ENCODE measurements at places on chromosomes 16 and 17.

DNA sequence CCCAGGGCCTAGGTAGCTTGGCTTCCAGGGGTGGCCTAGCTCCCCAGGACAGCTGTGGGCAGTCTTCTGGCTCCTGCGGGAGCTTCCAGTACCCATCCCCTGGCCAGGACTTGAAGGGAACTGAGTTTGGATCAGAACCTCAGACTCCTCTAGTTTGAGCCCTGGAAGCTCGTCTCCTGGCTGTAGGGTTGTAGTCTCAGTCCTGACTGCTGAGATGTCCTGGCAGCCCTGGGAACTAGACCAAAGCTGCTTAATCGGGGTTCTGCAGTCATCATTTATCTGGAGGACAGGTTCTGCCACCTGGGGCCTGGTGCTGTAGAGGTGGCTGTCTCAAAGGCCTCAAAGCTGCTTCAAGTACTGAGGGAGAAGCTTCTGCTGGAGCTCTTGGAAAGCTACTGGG, 163.7 kb downstream of the WSCD1 start:
- DNase-seq = no peak
- H3K27me3 ChIP-seq = peaks cover 22% of the 10 kb centered on the region
- peaks cover 6% of the 10 kb centered on the region for H3K4me1 ChIP-seq
- H3K27ac ChIP-seq = no peak overlapping the region
- H3K36me3 ChIP-seq = no peaks in the 10 kb centered on the region

DNA sequence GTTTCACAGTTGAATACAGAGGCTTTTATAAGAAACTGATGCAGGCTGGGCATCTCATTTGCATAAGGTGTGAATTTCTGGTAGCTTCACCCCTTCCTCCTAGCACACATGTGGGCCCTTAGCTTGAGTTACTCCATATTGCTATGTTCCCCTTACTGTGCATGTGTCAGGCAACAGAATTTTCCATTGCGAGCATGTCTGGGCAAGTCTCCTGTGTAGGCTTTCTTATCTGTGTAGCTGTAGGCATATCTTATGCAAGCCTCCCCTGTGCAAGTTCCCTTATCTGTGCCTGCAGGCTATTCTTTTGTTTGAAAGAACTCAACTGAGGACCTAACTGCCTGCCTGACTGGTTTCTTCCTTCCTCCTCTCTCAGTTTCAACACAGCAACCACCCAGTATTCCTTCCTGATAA, 597.4 kb upstream of the CDH5 start:
- no peak for DNase-seq
- peaks cover 49% of the 10 kb centered on the region for H3K4me1 ChIP-seq
- H3K36me3 ChIP-seq = peaks cover 15% of the 10 kb centered on the region
- no peak overlapping the region for H3K4me3 ChIP-seq
- peaks cover 9% of the 10 kb centered on the region for H3K27me3 ChIP-seq

- no peak overlapping the region for H3K4me3 ChIP-seq
- peaks cover 12% of the 10 kb centered on the region for H3K27me3 ChIP-seq
- H3K4me1 ChIP-seq = peaks cover 21% of the 10 kb centered on the region
- H3K27ac ChIP-seq = no peak overlapping the region
- H3K36me3 ChIP-seq = no peaks in the 10 kb centered on the region
Measured at GRCh38 chr17:62931101-62931500, 34.9 kb upstream of the TANC2 start.

DNA sequence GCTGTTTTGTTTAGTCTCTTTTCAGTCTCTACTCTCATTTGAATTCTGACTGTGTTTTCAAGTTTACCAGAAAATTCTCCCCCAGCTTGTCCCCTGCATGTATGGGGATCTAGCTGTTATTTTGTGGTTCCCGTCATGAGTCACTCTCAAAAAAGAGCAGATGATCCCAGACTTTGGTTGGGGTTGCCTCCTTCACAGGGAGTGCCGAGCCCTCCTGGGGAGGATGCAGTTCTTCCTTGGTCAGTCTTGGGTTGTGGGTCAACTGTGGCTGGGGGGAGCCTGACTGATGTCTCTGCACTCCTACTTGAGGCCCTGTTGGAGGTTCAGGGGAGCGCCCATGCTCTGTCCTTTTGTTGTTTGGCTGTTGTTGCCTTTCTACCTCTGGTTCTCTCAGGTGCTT, 37.7 kb downstream of the EPN2 start:
- no peak overlapping the region for H3K4me3 ChIP-seq
- H3K27ac ChIP-seq = peak overlapping the region; percentile 73
- peaks cover 3% of the 10 kb centered on the region for H3K27me3 ChIP-seq
- no peak for DNase-seq
- peaks cover 40% of the 10 kb centered on the region for H3K36me3 ChIP-seq

DNA sequence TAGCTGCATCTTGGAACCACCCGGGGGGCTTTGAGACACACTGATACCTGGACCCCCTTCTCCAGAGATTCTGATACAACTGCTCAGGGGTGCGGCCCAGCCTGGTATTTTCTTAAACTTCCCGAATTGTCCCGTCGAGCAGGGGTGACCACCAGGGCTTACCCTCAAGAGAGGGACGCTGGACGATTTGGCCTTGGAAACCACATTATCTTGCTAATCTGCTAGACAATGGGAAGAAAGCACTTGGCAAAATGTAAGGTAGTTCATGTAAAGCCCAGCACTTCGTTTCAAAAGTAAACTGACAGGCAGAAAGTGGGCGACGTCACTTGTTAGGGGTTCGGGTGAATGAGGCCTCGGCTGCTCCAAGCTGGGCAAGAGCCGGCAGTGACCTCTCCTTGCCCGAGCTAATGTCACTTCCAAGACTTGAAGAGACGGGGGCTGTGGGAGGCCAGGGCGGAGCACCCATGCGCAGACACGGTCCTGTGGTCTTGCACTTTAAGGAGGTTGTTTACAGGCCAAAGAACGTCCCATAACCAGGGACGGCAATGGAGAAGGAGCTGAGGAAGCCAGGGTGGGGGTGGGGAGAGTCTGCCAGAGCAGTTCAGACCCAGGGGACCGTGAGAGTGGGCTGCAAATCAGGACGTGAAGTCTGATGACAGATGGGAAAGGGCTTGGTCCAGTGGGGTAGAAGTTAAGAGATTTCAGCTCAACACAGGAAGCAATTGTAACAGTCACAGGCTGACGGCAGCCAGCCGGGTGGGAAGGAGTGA, 152.7 kb upstream of the GSE1 start:
- H3K27me3 ChIP-seq = peaks cover 34% of the 10 kb centered on the region
- peak; percentile 49 for DNase-seq
- no peaks in the 10 kb centered on the region for H3K36me3 ChIP-seq
- H3K4me1 ChIP-seq = peaks cover 78% of the 10 kb centered on the region

- peaks cover 23% of the 10 kb centered on the region for H3K36me3 ChIP-seq
- no peak for DNase-seq
- H3K4me3 ChIP-seq = no peak overlapping the region
- H3K4me1 ChIP-seq = peaks cover 40% of the 10 kb centered on the region
- no peaks in the 10 kb centered on the region for H3K27me3 ChIP-seq
Measured at GRCh38 chr17:59641799-59642484, 22.2 kb downstream of the CLTC start.

DNA sequence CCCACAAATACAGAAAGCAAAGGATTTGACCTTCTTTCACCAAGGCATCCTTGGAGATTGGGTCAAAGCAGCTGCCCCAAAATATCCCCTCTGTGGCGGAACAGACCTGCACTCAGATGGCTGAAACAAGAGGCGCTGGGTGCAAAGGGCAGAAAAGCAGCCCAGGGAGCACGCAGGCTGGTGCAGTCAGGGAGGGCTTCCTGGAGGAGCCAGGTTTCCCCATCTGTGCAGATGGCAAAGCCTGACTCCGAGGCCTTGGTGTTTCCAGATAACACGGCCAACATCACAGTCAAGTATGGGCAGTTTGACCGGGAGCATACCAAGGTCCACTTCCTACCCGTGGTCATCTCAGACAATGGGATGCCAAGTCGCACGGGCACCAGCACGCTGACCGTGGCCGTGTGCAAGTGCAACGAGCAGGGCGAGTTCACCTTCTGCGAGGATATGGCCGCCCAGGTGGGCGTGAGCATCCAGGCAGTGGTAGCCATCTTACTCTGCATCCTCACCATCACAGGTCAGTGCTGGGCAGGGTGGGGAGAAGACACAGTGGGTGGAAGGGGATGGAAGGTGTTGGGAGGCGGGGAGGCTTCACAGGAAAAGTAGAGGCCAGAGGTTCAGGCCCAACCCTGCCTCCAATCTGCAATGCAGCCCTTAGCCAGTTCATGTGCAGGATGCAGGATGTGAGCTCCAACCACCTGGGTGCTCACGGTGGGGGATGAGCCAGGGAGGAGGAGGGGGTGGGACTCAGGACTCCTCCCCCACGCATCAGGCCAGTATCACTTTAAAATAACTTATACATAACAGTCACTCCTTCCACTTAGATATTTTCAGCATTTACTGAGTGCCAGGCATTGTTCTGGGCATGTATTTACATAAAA, 26.4 kb upstream of the BEAN1 start:
- no peak for DNase-seq
- H3K27ac ChIP-seq = no peak overlapping the region
- peaks cover 24% of the 10 kb centered on the region for H3K27me3 ChIP-seq
- peaks cover 26% of the 10 kb centered on the region for H3K4me1 ChIP-seq
- no peaks in the 10 kb centered on the region for H3K36me3 ChIP-seq

DNA sequence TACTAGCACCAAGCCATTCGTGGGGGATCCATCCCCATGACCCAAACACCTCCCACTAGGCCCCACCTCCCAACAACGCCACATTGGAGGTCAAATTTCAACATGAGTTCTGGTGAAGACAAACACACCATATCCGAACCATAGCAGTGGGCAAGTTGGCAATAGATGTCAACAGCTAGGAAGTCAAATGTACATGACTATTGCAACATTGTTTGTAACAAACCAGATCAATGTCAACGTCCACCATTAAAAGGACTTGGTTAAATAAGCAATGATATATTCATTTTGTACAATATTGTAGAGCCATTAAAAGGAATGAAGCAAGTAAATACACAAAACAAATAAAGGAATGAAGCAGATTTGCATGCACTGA, 26.5 kb upstream of the CIITA start:
- H3K27ac ChIP-seq = no peak overlapping the region
- no peaks in the 10 kb centered on the region for H3K4me1 ChIP-seq
- H3K4me3 ChIP-seq = no peak overlapping the region
- DNase-seq = no peak
- H3K36me3 ChIP-seq = no peaks in the 10 kb centered on the region

DNA sequence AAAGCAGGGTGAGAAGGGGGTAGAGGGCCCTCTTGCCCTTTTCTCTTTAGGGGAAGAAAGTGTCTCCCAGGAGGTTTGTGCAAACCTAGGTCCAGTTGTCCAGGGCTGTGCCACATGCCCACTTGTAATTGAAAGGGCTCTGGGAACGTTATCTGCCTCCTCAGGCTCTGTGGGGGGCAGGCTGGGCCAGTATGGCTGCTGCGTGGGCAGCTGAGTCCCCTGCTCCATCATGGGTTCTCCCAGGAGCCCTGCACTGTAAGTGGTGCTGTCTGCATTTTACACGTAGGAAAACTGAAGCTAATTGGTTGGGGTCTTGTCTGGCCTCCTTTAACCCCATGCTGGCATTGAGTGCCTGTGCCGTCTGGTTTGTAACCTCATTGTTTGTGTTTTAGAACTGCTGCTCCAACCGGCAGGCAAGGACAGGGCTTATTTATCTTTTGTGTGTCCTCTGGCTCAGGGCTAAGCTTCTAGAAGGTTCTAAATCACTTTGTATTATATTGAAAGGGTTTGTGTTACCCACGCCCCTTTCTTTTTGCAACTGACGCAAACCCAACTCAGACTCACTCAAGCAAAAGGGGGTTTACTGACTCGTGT, 117.7 kb upstream of the CIBAR2 start:
- H3K4me3 ChIP-seq = peak overlapping the region; percentile 4
- DNase-seq = no peak
- H3K27me3 ChIP-seq = peaks cover 20% of the 10 kb centered on the region
- H3K27ac ChIP-seq = no peak overlapping the region
- H3K4me1 ChIP-seq = peaks cover 91% of the 10 kb centered on the region

- H3K4me1 ChIP-seq = no peaks in the 10 kb centered on the region
- no peak overlapping the region for H3K4me3 ChIP-seq
- H3K27me3 ChIP-seq = peaks cover 5% of the 10 kb centered on the region
Measured at GRCh38 chr16:13205352-13205751, 304.0 kb downstream of the SHISA9 start.

- H3K4me3 ChIP-seq = no peak overlapping the region
- DNase-seq = no peak
- peaks cover 43% of the 10 kb centered on the region for H3K36me3 ChIP-seq
- H3K4me1 ChIP-seq = no peaks in the 10 kb centered on the region
- no peaks in the 10 kb centered on the region for H3K27me3 ChIP-seq
Measured at GRCh38 chr17:29546830-29547229, 20.0 kb downstream of the ABHD15 start.

GRCh38 chr16:4859900-4860255, 12.6 kb downstream of the UBN1 start:
- no peak overlapping the region for H3K4me3 ChIP-seq
- no peak overlapping the region for H3K27ac ChIP-seq
- H3K36me3 ChIP-seq = peaks cover 45% of the 10 kb centered on the region
- H3K4me1 ChIP-seq = no peaks in the 10 kb centered on the region
- peaks cover 3% of the 10 kb centered on the region for H3K27me3 ChIP-seq

GRCh38 chr17:63542942-63543821, 7.1 kb upstream of the DCAF7 start:
- no peak overlapping the region for H3K4me3 ChIP-seq
- DNase-seq = no peak
- no peaks in the 10 kb centered on the region for H3K36me3 ChIP-seq
- H3K27ac ChIP-seq = no peak overlapping the region

- no peak overlapping the region for H3K27ac ChIP-seq
- H3K4me3 ChIP-seq = no peak overlapping the region
- no peak for DNase-seq
- peaks cover 9% of the 10 kb centered on the region for H3K27me3 ChIP-seq
- H3K36me3 ChIP-seq = no peaks in the 10 kb centered on the region
Measured at GRCh38 chr16:778447-778846, 9.7 kb downstream of the RPUSD1 start.

- H3K27ac ChIP-seq = no peak overlapping the region
- no peaks in the 10 kb centered on the region for H3K36me3 ChIP-seq
- no peaks in the 10 kb centered on the region for H3K4me1 ChIP-seq
- H3K27me3 ChIP-seq = peaks cover 2% of the 10 kb centered on the region
Measured at GRCh38 chr17:68937890-68938514, 17.2 kb downstream of the ABCA8 start.

DNA sequence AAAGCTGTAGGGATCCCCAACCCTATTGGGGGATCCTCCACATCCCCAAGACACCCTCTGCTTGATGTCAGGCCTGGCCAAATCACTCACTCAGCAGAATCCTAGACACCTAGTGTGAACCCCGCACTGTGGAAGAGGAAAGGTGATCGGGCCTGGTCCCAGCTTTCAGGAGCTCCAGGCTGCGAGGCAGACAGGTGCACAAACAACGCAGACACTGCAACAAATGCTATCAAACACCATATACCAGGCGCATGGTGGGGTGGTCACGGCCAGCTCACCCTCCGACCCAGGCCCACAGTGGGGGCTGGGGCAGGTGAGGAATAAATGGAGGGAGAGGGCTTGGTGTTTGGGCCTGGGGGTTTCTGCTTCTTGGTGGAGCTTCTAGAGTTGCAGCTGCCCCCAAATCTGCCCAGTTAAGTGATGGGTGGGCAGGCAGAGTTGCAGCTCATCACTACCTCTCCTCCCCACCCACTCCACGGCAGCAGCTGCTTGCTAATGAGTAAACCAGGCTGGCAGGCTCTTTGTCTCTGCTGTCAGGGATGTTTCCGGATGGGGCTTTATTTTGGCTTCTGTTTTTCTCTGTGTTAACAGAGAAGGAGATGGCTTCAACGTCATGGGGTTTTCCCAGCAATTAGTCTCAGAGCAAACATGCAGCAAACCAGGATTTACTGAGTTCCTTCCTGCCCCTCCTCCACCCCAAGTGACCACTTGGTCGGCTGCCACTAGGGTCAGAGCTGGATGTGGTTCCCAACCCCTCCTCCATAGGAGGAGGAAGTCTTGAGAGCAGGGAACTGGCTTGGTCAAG, 46.6 kb downstream of the PECAM1 start:
- peaks cover 10% of the 10 kb centered on the region for H3K27me3 ChIP-seq
- peak; percentile 19 for DNase-seq
- peak overlapping the region; percentile 94 for H3K27ac ChIP-seq
- peak overlapping the region; percentile 45 for H3K4me3 ChIP-seq
- H3K36me3 ChIP-seq = no peaks in the 10 kb centered on the region
